Fibroblast of skin of back (primary cell): ENCODE measurements at places on chromosomes 16 and 17.
A peak's percentile ranks its signal among the peaks of the same experiment; 100 is the strongest.

DNA sequence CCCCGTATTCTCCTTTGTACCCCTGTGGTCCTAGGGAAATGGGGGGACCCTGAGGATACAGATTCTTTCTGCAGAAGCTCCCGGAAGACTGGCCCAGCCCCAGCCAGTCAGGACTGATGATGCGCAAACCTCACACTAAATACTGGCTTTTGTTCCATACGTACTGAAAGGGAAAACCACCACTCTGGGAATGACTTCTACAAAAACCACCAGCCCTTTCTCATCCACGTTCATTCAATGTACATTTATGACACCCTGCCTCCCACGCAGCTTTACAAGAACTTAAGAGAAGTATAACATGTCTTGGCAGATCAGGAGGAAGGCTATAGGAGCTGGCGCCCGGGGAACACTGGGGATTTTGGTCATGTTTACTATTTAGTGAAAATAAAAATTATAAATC, 70.6 kb downstream of the MARCHF10 start:
- DNase-seq: no peak

DNA sequence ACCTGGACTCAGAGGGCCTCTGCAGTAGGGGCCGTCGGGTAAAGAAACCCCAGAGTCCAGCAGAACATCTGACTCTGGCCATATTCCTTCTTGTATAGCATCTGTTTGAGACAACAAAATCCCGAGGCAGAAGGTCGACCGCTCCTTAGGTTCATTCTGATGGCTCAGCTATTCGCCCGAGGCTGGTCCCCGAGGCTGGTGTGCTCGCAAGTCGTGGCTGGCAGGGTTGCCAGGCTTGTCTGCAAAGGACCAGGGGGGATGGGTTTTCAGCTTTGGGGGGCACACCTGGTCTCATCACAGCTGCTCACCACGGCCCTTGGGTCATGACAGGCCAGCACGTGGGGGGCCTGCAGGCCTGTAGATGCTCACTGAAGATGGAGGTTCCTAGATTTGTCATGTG, 119.1 kb downstream of the BANP start:
- DNase-seq: no peak

GRCh38 chr16:25691519-25692091, at the start of gene HS3ST4:
TSS of gene HS3ST4 (plus strand) at chr16:25691959.
- no peak for DNase-seq

GRCh38 chr17:64177311-64178010, 47.5 kb upstream of the ERN1 start:
- no peak for DNase-seq

- DNase-seq: peak; percentile 55
Measured at GRCh38 chr17:37672548-37673078, 29.4 kb upstream of the DDX52 start.

DNA sequence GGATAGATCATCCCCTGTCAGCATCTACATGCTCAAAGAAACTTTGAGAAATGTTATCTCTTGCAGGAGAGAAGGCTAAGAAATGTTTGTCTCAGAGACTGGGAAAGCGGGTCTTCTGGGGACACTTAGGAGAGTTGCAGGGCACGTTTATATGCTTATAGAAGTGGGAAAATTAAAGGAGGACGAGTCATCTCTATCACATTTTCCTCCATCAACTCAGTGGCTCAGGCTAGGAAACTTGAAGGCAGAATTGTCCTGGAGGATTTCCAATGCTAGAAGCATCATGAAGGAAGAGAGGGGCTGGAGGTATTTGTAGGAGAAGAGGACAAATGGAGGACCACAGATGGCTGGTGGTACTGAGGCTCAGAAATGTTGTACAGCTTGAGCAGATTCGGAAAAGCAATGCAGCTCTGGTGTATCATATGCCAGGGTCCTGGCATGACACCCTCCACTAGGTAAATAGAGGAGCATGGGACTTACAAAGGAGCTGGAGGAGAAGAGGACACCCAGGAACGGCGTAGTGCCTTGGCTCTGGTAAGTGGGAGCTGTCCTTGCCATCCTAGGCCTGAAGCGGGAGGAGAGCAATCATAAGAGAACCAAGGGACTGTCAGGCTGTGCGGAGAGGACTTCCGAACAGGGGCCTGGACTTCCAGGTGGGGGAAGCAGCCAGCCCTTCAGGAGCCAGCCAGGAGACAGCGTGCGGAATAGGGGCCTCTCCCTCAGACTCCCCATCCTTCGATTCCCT, 4.5 kb upstream of the HS3ST3B1 start:
- DNase-seq: no peak

DNA sequence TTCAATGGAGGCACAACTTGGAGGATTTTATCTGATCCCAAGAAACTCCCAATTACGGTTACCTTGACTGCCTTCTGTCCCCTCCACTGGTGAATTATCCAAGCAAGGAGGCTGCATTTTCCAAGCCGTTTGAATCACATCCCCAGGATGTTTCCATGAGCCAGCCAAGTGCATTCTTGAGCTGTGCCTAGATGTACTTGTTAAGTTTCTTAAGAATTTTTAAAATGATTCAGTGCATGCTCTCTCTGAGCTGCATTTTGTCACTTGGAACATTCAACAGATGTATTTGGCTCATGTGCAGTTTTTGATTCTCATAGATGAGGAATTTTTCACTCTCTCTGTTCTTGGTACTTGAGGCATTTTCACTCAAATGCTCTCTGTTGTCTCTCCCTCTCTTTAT, 202.6 kb upstream of the MYOCD start:
- DNase-seq: peak; percentile 92

GRCh38 chr17:73237714-73238113, 24.0 kb downstream of the CPSF4L start:
- no peak for DNase-seq

GRCh38 chr16:56700195-56700594, 17.9 kb downstream of the MT1X start:
- DNase-seq: no peak

DNA sequence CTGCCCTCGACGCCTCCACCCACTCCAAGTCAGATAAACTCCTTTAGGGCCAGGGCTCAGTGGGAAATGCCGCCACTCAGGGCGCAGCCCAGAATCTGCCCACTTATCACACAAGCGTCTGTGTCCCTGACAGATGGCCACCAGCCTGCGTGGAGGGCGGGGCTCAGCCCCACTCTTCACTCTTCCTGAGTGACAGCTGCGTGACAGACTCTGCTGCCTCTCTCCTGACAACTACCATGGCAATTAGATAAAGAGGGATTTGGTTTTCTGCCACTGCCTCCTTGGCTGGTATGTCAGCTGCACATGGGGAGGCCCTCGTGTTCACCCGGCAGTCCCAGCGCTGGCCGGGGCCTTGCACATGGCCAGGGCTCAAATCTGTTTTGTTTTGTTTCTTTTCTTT, 96.2 kb downstream of the RTN4RL1 start:
- no peak for DNase-seq

- DNase-seq: peak; percentile 93
Measured at GRCh38 chr17:76737676-76738467, at the start of gene MFSD11. TSS of gene MFSD11 (plus strand) at chr17:76738119. CDS start at chr17:76738353, 234 bp downstream.

- peak; percentile 52 for DNase-seq
Measured at GRCh38 chr16:50372611-50373344, 4.0 kb upstream of the BRD7 start.

DNA sequence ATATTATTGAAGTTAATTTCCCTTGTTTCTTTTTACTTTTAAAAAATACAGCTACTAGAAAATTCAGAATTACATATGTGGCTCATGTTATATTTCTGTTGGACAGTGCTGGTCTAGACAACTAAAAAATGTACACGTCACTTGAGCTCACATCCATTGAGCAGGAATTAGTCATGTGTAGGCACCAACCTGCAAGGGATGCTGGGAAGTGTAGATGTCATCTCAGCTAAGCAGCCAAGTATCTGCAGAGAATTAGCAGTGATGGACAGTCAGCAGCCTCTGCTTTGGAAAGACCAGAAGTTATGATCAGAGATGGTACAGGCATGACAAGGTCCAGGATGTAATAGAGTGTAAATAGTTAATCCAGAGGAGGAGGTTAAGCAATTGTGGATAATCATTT, 87.1 kb upstream of the HS3ST2 start:
- no peak for DNase-seq

GRCh38 chr16:4894276-4895150, 42.4 kb downstream of the PPL start:
- no peak for DNase-seq

GRCh38 chr17:69082696-69083095, 22.0 kb upstream of the ABCA9 start:
- DNase-seq: no peak

- no peak for DNase-seq
Measured at GRCh38 chr16:4612977-4613635, 1.6 kb downstream of the UBALD1 start.

DNA sequence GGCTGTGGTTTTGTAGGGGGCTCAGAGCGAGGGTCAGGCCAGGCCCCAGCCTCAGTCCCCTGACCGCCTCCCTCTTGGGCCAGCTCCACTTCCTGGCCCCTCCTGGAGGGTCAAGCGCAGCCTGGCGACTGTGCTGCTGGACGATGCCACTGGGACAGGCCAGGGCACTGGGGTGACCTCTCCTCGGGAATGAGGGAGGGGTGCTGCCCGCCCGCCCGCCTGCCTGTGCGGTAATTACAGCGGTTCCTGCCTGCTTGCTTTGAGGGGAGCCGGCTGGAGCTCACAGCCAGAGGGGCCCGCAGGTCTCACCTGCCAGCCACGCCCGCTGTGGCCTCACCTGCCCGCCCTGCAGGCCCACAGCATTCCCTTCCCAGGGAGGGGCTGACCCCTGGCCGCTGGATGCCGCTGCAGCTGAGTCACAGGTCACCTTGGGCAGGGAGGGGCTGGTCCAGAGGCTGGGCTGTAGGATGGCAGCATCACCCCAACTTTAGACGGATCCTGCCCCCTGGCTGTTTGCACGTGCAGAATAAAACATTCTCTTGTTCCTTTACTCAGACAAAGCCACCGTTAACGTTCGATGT, 76.7 kb upstream of the CBX4 start:
- peak; percentile 18 for DNase-seq

DNA sequence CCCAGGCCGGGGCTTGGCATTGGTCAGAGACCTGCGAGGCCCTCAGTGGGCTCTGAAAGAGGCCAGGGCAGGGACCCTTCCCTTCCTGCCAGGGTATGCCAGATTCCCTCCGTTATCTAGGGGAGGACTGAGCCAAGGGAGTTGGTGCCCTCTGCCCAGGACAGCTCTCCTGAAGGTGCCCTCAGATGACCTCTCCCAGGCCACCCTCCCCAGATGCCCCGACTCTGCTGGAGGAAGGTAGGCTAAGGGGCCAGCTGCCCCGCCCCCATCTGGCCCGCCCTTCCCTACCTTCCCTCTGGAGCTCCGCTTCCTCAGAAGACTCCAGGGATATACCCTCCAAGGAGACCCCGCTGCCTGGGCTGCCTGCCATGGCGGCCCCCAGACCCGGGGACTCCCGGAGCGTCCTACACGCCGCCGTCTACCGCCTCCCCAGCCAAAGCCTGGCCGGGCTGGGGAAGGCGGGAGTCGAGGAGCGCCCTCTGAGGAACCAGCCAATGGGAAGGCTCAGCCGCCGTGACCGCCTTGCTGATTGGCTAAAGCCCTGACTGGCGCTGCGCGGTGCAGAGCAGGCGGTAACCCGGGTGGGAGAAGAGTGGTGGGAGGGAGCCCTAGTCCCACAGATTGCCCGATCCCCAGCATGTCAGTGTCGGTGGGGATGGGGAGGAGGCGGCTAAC, 7.0 kb downstream of the MPP2 start:
- DNase-seq: peak; percentile 84

DNA sequence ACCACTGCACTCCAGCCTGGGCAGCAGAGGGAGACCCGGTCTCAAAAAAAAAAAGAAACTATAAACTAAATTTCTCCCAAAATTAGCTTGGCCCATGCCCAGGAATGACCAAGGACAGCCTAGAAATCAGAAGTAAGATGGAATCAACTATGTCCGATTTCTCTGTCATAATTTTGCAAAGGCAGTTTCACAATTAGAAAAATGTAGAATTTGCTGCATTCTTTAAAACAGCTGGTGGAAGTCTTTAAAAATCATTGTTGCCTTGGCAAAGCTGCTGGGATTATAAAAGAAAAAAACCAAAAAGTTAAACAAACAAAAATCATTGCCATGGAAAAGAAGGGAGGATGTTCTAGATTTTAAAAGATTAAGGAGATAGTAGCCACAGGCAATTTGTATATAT, 32.4 kb downstream of the WWP2 start:
- no peak for DNase-seq

GRCh38 chr17:46979147-46979863, at the start of gene RPRML:
TSS of gene RPRML (minus strand) at chr17:46979253. CDS start at chr17:46979007, 246 bp downstream.
- peak; percentile 32 for DNase-seq

DNA sequence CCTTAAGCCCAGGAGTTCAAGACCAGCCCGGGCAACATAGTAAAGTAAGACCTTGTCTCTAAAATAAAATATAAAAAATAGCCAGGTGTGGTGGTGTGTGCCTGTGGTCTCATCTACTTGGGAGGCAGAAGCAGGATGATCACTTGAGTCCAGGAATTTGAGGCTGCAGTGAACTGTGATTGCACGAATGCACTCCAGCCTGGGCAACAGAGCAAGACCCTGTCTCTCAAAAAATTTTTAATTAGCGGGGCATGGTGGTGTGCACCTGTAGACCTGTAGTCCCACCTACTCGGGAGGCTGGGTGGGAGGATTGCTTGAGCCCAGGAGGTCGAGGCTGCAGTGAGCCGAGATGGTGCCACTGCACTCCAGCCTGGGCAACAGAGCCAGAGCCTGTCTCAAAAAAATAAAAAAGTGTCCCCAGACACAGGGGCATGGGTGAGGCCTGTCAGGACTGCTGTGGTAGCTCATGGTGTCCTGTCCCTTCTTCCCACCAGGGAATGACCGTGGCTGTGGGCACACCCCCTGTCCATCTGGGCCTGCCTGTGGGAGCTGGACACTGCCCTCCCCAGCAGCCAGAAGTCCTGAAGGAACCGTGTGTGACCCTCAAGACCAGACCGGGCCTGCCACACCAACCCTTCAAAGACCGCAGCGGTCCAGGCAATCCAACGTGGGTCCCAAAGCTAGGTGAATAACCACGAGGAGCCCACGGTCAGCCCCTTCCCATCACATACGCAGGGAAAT, 30.8 kb upstream of the GAA start:
- no peak for DNase-seq

- no peak for DNase-seq
Measured at GRCh38 chr17:18117982-18118975, 9.7 kb downstream of the MYO15A start.

GRCh38 chr16:64736857-64737256, 385.0 kb downstream of the CDH11 start:
- peak; percentile 60 for DNase-seq

- DNase-seq: peak; percentile 79
Measured at GRCh38 chr16:69193855-69194254, 6.9 kb downstream of the SNTB2 start.

- DNase-seq: peak; percentile 27
Measured at GRCh38 chr16:70689970-70690891, 4.4 kb upstream of the MTSS2 start.

- peak; percentile 41 for DNase-seq
Measured at GRCh38 chr17:82775001-82775823, 23.3 kb downstream of the TBCD start.

GRCh38 chr17:71247441-71248015, 873.3 kb upstream of the SOX9 start:
- no peak for DNase-seq

GRCh38 chr17:4536742-4537411, 18.3 kb downstream of the MYBBP1A start:
- DNase-seq: no peak

GRCh38 chr17:49699966-49700575, 7.7 kb downstream of the SLC35B1 start:
- no peak for DNase-seq
